CD8-positive, alpha-beta T cell (primary cell): ENCODE measurements at places on chromosomes 3 and 15.

GRCh38 chr15:72155003-72155621 lies 36.9 kb downstream of the SENP8 start:
- no peak for DNase-seq

- no peak for DNase-seq
These were observed 84.2 kb downstream of the LRRC49 start for GRCh38 chr15:70976851-70977250.

GRCh38 chr15:85289677-85290365 lies 90.6 kb upstream of the AKAP13 start:
- DNase-seq: no peak

GRCh38 chr3:115151921-115152320 lies 4.8 kb upstream of the ZBTB20 start:
- DNase-seq: no peak

- no peak for DNase-seq
These were observed 3.5 kb downstream of the PLXND1 start for GRCh38 chr3:129602730-129603560.

GRCh38 chr3:30948426-30948825 lies 54.0 kb upstream of the GADL1 start:
- DNase-seq: no peak

DNA sequence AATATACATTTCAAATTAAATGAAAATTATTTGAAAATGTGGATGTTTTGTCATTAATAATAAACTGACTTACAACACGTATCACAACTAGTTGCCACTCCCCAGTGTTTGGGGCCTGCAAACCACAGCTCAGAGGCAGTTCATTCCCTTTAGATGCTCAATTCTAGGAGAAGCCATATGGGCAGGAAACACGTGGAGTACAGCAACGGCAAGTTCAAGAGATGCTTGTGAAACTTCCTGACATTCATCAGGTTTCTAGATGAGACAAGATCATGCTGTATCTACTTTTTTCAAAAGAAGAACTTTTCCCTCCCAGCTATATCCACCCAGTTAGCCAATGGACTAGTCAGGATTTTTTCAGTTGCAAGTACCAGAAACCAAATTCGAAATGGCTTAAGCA lies 17.6 kb upstream of the PLA2G4D start:
- no peak for DNase-seq

DNA sequence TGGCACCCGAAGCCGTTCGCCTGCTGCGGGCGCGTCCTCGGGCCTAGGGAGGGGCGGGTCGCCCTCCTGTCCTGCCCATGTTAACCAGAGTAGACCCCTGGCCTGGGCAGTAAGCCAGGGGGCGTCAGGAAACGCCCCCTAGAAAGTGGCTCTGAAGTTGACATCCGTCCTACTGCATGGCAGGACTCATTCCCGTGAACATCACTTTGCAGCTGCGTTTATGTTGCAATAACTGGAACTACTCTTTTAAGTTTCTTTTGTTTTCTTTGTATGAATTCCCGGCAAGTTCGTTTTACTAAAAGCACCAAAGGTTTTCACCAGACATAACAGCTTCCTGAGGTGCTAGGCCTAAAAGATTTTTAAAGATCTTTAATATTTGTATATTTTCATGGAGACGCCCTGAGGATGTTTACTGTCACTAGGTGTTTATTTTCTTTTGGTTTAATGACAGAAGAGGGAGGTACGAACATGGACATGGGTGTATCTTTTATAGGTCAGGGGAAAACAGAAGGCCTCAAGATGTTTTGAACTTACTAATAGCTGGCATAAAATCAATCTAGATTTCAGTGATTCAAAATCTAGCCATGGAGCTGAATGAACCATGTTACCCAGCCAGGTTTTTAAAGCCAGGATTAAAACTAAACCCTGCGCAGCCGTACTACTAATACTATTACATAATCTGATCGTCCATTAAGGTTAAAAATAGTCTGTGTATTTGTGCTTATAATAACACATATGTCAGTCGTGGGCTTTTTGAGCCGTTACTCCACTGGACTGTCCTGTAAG lies 1.0 kb downstream of the C15orf61 start:
- DNase-seq: no peak

DNA sequence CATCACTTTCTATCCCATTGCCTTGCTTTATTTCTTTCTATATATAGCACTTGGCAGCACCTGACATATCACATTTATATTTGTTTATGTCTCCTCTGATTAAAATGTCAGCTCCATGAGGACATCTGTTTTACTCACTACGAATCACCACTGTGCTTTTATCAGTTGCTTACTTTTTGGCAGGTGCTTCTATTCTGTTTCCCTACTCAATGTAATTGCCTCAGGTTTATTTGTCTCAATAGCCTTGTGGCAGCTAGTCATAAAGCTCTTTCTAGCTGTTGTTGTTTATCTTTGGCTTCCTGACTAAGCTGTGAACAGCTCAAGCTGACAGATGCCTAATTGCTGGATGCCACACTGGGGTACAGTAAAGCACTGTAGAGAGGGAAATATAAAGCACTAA lies 85.5 kb downstream of the VPS13C start:
- no peak for DNase-seq

GRCh38 chr15:100096248-100096600 lies 245.6 kb downstream of the ADAMTS17 start:
- DNase-seq: no peak

DNA sequence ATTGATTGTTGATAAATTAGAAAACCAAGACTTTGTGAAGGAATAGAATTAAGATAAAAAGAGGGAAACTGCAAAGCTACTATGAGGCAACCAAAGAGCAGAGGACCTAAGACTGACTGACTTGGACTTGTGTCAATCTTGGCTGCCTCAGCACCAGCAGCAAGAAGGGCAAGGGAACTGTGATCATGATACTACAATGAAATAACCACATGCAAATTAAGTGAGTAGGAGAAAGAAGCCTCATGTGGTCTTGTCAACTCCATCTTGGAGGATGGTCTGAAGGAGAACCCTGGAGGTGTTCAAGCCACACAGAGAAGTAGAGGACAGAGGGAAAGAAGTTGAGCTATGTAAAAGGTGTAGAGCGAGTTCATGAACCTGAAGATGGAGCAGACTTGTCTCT lies 47.3 kb upstream of the THRB start:
- no peak for DNase-seq

- DNase-seq: no peak
These were observed 401.2 kb upstream of the NR2F2 start for GRCh38 chr15:95929232-95929846.

DNA sequence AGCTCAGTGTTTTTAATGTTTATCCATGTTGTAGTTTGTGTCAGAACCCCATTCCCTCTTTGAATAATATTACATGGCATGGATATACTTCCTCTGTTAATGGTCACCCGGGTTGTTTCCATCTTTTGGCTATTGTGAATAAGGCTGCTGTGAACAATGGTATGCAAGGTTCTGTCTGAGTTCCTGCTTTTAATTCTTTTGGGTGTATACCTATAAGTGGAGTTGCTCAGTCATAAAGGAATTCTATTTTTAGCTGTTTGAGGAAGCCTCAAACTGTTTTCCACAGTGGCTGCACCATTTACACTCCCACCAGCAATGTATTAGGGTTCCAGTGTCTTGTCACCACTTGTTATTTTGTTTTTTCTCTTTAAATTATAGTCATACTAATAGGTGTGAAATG lies 99.6 kb downstream of the SLC25A26 start:
- DNase-seq: no peak

DNA sequence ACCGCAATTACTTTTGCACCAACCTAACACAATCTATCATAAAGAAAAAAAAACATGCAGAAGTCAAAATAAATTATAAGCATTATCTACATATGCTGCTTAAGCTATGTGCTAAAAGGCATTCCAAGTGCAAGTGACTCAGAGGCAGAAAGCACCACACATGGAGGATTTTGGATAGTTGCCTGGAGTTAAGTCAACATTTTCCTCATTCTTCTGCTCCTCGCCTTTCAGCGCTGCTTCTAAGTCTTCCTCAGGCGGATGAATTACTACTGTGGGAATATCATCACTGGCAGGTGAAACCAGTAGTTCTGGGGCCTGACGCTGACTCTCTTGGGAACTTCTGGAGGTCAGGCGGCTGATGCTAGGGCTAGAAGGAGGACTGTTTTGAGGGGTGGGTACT lies 53.1 kb downstream of the SLC4A7 start:
- no peak for DNase-seq

- DNase-seq: peak; percentile 91
These were observed 30.1 kb upstream of the NRROS start for GRCh38 chr3:196609343-196609775.

DNA sequence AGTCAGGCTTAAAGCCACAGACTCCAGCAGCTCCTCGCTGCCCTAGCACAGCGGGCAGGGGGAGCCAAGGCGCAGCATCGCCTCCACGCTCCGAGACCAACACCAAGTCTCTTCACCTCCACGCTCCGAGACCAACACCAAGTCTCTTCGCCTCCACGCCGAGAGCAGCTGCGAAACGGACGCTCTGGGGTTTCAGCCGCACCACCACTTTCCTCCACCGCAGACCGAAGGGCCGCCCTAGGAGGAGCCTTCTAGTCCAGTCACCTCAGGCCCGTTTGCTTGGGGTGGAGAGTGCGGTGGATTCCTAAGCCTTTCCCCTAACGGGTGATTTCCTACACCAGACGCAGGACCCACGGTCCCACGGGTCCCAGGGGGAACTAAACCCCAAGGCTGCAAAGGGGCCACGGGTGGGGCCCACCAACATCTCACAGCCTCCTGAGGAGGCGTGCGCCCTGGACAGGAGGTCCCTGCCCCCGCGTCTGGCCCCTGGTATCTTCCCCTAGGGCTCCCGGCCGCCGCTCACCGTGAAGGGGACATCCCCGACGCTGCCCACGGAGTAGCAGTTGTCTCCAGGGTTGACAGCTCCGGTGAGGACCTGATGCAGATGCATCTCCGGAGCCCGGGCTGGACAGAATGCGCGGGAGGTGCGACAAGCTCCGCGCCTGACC lies 501 bp downstream of the DMXL2 start:
- peak; percentile 45 for DNase-seq

DNA sequence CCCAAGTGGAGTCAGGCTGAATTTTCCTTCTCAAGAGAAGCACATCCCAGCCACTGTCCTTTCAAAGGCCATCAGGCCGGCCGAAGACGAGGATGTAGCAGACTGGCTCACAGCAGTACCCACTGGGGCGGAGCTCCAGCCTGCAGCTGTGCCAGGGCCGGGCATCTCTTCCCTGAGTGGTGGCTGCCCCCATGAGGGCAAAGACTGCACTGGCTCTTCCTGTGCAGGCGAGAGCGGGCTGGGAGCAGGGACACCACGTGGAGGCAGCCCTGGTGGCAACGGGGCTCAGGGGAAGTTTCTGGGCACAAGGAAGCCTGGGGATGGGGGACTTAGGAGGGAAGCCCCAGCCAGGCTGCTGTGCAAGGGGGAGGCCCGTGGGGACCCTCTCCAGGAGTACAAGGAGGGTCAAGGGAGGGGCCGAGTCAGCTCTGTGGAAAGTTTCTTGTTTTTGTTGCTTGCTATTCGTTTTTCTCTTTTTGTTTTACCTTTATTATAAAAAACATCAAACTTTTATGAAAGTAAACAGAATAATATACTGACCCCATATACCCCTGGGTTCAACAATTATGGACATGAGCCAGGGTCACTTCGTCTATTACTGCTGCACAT lies 66.1 kb downstream of the RPN1 start:
- DNase-seq: no peak

DNA sequence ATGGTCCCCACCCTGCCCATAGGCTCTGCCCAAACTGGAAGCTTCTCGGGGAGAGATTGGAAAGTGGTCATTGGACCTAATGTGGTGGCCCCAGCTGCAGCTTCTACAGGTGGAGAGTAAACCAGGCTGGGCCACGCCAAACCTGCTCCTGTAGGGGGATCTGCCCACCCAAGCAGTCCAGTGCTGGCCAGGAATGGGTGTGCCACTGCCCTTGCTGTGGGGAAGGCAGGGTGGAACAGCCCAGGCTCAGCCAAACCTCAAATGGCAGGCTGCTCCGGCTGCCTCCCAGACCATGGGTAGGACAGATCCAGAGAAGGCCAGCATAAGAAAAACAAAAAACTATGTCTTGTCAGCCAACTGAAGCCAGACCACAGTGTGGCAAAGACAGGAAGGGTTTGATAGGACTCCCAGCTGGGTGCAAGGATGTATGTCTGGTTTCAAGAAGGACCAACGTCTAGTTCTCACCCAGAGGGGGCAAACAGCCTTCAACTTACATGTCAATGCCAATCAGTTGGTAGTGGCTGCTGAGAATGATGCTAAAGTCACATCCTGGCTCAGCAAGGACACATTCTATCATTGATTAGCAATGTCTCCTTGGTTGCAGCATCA lies 267.3 kb downstream of the UACA start:
- no peak for DNase-seq

- no peak for DNase-seq
These were observed 444.5 kb downstream of the MFSD1 start for GRCh38 chr3:159246385-159246784.
